Uterus (tissue), 4 donors: ENCODE measurements at places on chromosomes 2 and 18. TPM values are rescaled to one million over a fixed set of nuclear protein-coding genes. Genes with fewer than 3 reads are reported as not detected.

- H3K27me3 ChIP-seq: no peaks in the 10 kb centered on the region
- no peak overlapping the region for H3K27ac ChIP-seq
- no peaks in the 10 kb centered on the region for H3K4me1 ChIP-seq
- no peak for DNase-seq
- H3K4me3 ChIP-seq: no peak overlapping the region
These were observed 23.9 kb downstream of the ANTXR1 start for GRCh38 chr2:69036926-69037325.

GRCh38 chr18:76402026-76402990 lies 92.7 kb downstream of the ZNF516 start:
- H3K27ac ChIP-seq: peak overlapping the region; percentile 78
- H3K4me3 ChIP-seq: no peak overlapping the region
- no peaks in the 10 kb centered on the region for H3K4me1 ChIP-seq
- DNase-seq: no peak
- H3K36me3 ChIP-seq: no peaks in the 10 kb centered on the region

Gene CNGA3
- not detected for total RNA-seq

GRCh38 chr18:68833756-68834155 lies 35.9 kb downstream of the CCDC102B start:
- H3K27ac ChIP-seq: no peak overlapping the region
- DNase-seq: no peak
- H3K4me1 ChIP-seq: no peaks in the 10 kb centered on the region

DNA sequence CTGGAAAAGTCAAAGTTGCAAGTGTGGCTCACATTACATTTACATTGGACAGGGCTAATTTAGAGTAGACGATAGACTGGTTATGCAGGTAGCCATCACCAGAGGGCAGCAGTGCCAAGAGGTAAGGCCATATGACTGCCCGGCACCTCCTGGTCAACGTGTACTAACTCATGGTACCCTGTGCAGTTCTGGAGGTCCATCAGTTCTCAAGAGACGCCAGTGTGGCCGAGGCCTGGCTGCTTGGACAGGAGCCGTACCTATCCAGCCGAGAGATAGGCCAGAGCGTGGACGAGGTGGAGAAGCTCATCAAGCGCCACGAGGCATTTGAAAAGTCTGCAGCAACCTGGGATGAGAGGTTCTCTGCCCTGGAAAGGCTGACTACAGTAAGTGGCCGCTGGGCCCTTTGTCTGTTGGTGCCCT lies 65.8 kb upstream of the EML6 start:
- no peak overlapping the region for H3K4me3 ChIP-seq
- peaks cover 4% of the 10 kb centered on the region for H3K36me3 ChIP-seq
- peak overlapping the region; percentile 38 for H3K27ac ChIP-seq
- H3K27me3 ChIP-seq: no peaks in the 10 kb centered on the region
- peak; percentile 51 for DNase-seq

DNA sequence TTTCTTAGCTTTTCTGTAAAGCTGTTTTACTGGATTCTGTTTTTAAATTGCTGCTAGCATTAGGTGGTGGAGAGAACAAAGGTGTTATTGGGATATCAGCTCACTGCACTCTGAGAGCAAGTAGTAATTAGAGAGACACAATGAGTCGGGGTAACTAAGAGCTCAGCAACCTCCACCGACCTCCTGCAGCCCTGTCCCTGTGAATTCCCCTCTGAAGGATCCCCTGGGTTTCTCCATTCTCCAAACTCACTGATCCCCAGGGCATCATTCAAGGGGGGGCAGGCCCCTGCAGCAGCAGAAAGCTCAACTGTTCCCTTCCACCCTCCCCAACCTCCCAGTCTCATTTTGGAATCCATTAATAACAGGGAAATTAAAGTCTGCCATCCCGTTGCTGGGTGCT lies 73.0 kb downstream of the MTCL1 start:
- no peak overlapping the region for H3K27ac ChIP-seq
- no peaks in the 10 kb centered on the region for H3K36me3 ChIP-seq
- DNase-seq: no peak
- no peaks in the 10 kb centered on the region for H3K27me3 ChIP-seq

Gene RIT2
- total RNA-seq: not detected

DNA sequence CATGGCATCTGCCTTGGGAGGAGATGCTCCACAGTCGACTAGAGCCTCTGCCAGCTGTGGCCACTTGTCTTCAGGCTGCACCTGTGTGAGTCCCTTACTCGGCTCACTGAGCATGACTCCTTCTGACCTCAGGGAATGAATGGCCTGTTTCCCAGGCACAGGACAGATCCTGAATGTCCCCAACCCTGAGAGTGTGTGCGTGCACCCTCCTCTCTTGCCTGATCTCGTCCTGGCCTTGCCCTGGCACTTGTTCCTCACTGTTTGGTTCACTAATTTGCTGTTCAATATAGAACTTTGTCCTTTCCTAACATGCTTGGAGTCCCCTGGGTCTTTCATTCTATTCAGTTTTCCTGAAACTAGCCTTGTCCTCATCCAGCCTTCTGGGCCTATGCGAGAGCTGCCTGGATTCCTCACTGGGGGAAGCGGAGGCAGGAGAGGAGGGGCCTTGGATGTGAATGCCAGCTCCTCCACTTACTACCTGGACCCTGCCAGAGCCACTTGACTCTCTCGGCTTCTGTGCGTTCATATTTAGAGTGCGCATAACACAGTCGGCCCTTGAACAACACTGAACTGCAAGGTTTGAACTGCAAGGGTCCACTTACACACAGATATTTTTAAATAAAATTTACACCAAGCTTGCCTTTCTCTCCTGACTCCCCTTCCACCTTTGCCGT lies 184.8 kb downstream of the ACKR3 start:
- H3K4me1 ChIP-seq: no peaks in the 10 kb centered on the region
- no peaks in the 10 kb centered on the region for H3K27me3 ChIP-seq
- H3K27ac ChIP-seq: no peak overlapping the region
- no peaks in the 10 kb centered on the region for H3K36me3 ChIP-seq
- DNase-seq: no peak
- no peak overlapping the region for H3K4me3 ChIP-seq

Gene DYNAP
- total RNA-seq: not detected

Gene GAREM2
- total RNA-seq: 1.2 TPM

- no peaks in the 10 kb centered on the region for H3K4me1 ChIP-seq
- H3K27ac ChIP-seq: no peak overlapping the region
- no peaks in the 10 kb centered on the region for H3K36me3 ChIP-seq
- no peak for DNase-seq
These were observed 244.3 kb downstream of the GLI2 start for GRCh38 chr2:120979921-120980320.

GRCh38 chr2:69620870-69621269 lies 22.7 kb downstream of the AAK1 start:
- no peak overlapping the region for H3K27ac ChIP-seq
- no peaks in the 10 kb centered on the region for H3K36me3 ChIP-seq
- H3K4me1 ChIP-seq: peaks cover 22% of the 10 kb centered on the region
- no peaks in the 10 kb centered on the region for H3K27me3 ChIP-seq
- no peak overlapping the region for H3K4me3 ChIP-seq
- no peak for DNase-seq
